ENCODE measurements at places on chromosomes 2 and 18. TPM values are rescaled to one million over a fixed set of nuclear protein-coding genes. Genes with fewer than 3 reads are reported as not detected.

GRCh38 chr2:84194949-84195644 is 264.0 kb downstream of the SUCLG1 start:
- H3K27me3 ChIP-seq, result peaks cover 1% of the 10 kb centered on the region
- H3K4me3 ChIP-seq, result no peak overlapping the region
- H3K4me1 ChIP-seq, result peaks cover 9% of the 10 kb centered on the region
- no peak for DNase-seq
- no peak overlapping the region for H3K27ac ChIP-seq

GRCh38 chr2:240913810-240914644 is 7.9 kb downstream of the CROCC2 start:
- DNase-seq, result peak; percentile 91
- no peak overlapping the region for H3K4me3 ChIP-seq
- H3K4me1 ChIP-seq, result peaks cover 8% of the 10 kb centered on the region
- no peak overlapping the region for H3K27ac ChIP-seq

- no peak overlapping the region for H3K4me3 ChIP-seq
- H3K4me1 ChIP-seq, result no peaks in the 10 kb centered on the region
- H3K36me3 ChIP-seq, result no peaks in the 10 kb centered on the region
- peaks cover 30% of the 10 kb centered on the region for H3K27me3 ChIP-seq
- H3K27ac ChIP-seq, result no peak overlapping the region
Measured at GRCh38 chr2:113677330-113677729, 50.3 kb downstream of the RABL2A start.

The DNAH7 gene
- total RNA-seq, result 0.71 TPM

DNA sequence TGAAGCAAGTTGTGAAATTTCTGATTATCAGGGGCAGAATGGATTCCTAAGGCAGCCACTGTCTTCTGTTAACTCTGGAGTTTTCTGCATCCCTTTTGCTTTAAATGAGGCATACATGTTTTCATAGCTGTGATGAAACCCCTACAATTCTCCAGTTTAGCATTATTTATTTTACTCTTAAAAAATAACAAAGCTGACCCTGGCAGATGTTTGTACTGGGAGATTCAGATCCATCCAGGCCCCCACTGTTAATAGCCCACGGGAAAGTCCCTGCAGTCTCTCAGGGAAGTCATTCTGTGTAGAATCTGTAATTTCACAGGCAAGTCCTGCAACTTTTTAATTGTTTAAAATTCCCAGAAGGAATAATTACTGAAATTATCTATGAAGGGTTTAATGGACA is 353 bp upstream of the SULT1C4 start:
- H3K27ac ChIP-seq, result peak overlapping the region; percentile 92
- no peak for DNase-seq
- H3K4me3 ChIP-seq, result peak overlapping the region; percentile 70
- H3K36me3 ChIP-seq, result peaks cover 14% of the 10 kb centered on the region
- H3K4me1 ChIP-seq, result peaks cover 41% of the 10 kb centered on the region

The VSNL1 gene
- total RNA-seq, result 0.61 TPM

DNA sequence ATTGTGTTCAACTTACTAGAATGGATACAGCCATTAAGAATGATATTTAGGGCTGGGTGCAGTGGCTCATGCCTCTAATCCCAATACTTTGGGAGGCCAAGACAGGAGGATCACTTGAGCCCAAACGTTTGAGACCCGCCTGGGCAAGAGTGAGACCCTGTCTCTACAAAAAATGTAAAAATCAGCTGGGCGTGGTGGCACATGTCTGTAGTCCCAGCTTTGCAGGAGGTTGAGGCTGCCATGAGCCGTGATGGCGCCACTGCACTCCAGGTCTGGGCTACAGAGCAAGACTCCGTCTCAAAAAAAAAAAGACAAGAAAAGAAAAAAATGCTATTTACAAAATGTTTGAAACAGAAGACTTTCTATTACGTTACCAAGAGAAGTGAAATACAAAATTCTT is 30.0 kb downstream of the REEP1 start:
- no peak overlapping the region for H3K4me3 ChIP-seq
- peaks cover 27% of the 10 kb centered on the region for H3K4me1 ChIP-seq
- peaks cover 44% of the 10 kb centered on the region for H3K27me3 ChIP-seq
- no peaks in the 10 kb centered on the region for H3K36me3 ChIP-seq
- no peak overlapping the region for H3K27ac ChIP-seq
- DNase-seq, result no peak

DNA sequence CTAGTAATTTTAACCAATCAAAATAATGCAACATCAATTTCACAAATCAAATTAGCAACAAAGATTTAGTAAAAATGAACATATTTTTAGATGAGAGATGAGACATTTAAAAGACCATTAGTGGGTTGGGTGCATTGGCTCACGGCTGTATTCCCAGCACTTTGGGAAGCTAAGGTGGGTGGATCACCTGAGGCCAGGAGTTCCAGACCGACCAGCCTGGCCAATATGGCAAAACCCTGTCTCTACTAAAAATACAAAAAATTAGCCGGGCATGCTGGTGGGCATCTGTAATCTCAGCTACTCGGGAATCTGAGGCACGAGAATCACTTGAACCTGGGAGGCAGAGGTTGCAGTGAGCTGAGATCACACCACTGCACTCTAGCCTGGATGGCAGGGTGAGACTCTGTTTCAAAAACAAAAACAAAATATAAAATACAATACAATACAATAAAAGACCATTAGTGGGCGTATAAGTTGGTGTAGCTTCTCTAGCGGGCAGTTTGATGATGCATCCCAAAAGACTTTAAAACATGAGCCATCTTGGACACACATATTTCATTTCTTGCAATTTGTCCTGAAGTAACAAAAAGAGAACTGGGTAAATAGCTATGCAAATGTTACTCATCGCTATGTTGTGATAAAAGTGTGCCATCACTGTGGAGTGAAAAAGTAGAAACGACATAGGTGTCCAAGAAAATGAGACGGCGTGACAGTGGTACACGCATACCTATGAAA is 101.8 kb downstream of the COL6A3 start:
- no peaks in the 10 kb centered on the region for H3K27me3 ChIP-seq
- no peak for DNase-seq
- H3K27ac ChIP-seq, result no peak overlapping the region
- no peaks in the 10 kb centered on the region for H3K36me3 ChIP-seq
- H3K4me3 ChIP-seq, result no peak overlapping the region

- H3K4me3 ChIP-seq, result no peak overlapping the region
- DNase-seq, result no peak
- H3K27ac ChIP-seq, result no peak overlapping the region
- H3K4me1 ChIP-seq, result peaks cover 12% of the 10 kb centered on the region
- H3K27me3 ChIP-seq, result no peaks in the 10 kb centered on the region
- peaks cover 3% of the 10 kb centered on the region for H3K36me3 ChIP-seq
Measured at GRCh38 chr2:24354395-24354794, 5.9 kb downstream of the ITSN2 start.

The GPATCH11 gene
- total RNA-seq, result 4.9 TPM

GRCh38 chr18:51569561-51569960 is 372.1 kb upstream of the MEX3C start:
- peaks cover 5% of the 10 kb centered on the region for H3K27me3 ChIP-seq
- H3K27ac ChIP-seq, result no peak overlapping the region
- DNase-seq, result no peak
- H3K4me1 ChIP-seq, result no peaks in the 10 kb centered on the region

The RAB3GAP1 gene
- 35.2 TPM for total RNA-seq

The USP37 gene
- 19.4 TPM for total RNA-seq

DNA sequence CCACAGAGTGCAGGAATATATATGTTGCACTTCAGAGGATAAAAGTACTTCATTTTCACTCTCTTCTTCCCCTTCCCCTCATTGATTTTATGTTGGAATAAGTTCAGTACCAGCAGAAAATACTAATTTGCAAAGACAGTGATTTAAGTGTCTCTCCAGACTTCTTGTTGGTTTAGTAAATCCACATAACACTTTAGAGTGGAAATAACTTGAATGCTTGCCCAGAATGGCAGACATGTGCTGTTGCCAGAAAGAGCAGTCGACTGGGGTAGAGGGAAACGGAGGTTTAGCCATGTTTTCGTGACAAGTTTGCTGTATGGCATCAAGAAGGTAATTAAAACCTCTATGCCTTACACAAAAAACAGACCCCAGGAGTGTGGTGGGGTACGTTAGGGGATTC is 246.0 kb upstream of the CXCR4 start:
- no peak overlapping the region for H3K27ac ChIP-seq
- DNase-seq, result no peak
- H3K4me3 ChIP-seq, result no peak overlapping the region

The ASB18 gene
- not detected for total RNA-seq

The DNAJC5G gene
- 0.18 TPM for total RNA-seq

The MARCHF4 gene
- 0.09 TPM for total RNA-seq

- peak; percentile 66 for DNase-seq
- peaks cover 20% of the 10 kb centered on the region for H3K4me1 ChIP-seq
- no peak overlapping the region for H3K4me3 ChIP-seq
- H3K27me3 ChIP-seq, result no peaks in the 10 kb centered on the region
- no peaks in the 10 kb centered on the region for H3K36me3 ChIP-seq
Measured at GRCh38 chr2:217248312-217248935, 388.6 kb upstream of the TNP1 start.

- peaks cover 7% of the 10 kb centered on the region for H3K27me3 ChIP-seq
- no peaks in the 10 kb centered on the region for H3K36me3 ChIP-seq
- no peak for DNase-seq
- H3K27ac ChIP-seq, result no peak overlapping the region
- H3K4me1 ChIP-seq, result no peaks in the 10 kb centered on the region
Measured at GRCh38 chr18:23592911-23593310, 6.6 kb upstream of the NPC1 start.

DNA sequence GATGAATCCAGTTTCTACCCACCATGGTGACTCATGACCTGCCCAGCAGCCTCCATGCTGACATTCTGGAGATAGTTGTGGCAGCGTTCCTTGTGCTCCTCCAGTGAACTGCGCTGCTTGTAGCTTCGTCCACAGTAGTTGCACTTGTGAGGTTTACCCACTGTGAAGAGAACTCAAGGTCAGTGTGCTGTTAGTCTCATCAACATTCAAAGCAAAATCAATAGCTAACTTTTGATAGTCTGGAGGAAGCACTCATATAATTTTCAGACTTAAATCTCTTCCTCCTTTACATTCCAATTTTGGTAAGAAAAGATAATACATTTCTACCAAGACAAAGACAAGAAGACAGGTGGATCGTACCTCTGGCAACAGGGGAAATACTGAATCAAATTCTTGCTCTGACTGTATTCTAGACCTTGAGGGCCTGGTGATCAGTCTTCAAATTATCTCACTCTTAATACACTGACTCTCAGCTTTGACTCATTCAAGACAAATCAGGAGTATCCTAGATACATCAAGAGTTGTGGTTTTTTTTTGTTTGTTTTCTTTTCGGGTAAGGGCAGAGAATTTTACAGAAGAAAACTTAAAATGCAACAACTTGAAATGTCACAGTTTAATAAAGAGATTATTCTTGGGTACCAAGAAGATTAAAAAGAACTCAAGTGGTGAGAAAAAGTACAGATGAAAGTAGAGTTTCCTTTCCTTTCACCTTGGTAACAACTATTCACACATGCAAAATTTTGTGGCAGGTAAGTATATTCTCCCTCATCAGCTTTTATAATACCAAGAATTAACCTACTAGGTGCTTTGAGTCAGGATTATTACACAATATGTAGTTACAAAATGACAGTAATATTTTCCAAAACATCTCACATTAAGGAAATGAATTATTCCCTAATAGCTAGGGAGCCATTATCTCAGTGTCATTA is 129.2 kb downstream of the IKZF2 start:
- H3K36me3 ChIP-seq, result peaks cover 13% of the 10 kb centered on the region
- H3K27me3 ChIP-seq, result no peaks in the 10 kb centered on the region
- no peak for DNase-seq

The EGR4 gene
- total RNA-seq, result 0.36 TPM

- DNase-seq, result no peak
- H3K27ac ChIP-seq, result no peak overlapping the region
- H3K4me1 ChIP-seq, result no peaks in the 10 kb centered on the region
- peaks cover 11% of the 10 kb centered on the region for H3K36me3 ChIP-seq
- no peaks in the 10 kb centered on the region for H3K27me3 ChIP-seq
Measured at GRCh38 chr2:121723316-121723715, 13.4 kb downstream of the NIFK start.

GRCh38 chr2:41216978-41217377 is 765.1 kb upstream of the SLC8A1 start:
- no peaks in the 10 kb centered on the region for H3K27me3 ChIP-seq
- no peak overlapping the region for H3K27ac ChIP-seq
- DNase-seq, result no peak

DNA sequence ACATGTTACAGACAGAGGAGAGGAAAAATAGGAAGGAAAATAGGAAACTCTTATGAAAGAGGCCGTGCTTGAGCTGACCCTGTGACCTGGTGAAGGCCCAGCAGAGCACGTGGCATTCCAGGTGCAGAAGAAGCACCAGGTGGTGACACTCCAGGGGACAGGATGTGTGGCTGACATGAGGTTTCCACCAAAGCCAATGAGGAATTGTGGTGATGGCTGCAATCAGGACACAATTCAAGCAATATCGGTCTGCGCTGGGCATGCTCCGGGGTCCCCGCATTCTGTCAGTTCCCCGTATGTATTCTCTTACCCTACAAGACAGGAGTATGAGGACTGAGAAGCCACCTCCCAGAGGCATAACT is 504.2 kb downstream of the EIPR1 start:
- no peak overlapping the region for H3K4me3 ChIP-seq
- H3K27ac ChIP-seq, result no peak overlapping the region
- no peaks in the 10 kb centered on the region for H3K36me3 ChIP-seq
- peaks cover 2% of the 10 kb centered on the region for H3K27me3 ChIP-seq

The TAF4B gene
- 3.8 TPM for total RNA-seq

DNA sequence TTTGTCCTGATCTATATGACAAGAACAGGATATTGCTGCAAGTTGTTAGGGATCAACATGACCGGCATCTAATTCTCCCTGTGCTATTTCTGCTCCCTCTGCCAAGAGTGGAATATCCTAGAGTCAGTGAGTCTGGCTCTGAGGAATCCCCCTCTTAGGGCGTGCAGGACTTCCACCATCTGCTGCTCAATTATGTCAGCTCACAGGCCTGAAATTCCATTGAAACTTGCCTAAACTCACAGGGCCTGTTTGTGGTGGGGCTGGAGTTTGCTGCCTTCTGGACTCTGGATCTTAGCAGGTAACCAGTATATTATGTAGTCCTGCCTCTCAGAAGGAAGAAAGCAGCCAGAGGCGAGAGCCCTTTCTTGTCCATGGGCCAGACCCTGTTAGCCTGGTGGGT is 323.0 kb downstream of the TSN start:
- no peaks in the 10 kb centered on the region for H3K36me3 ChIP-seq
- H3K4me3 ChIP-seq, result no peak overlapping the region
- no peak for DNase-seq
- no peak overlapping the region for H3K27ac ChIP-seq
- no peaks in the 10 kb centered on the region for H3K4me1 ChIP-seq

DNA sequence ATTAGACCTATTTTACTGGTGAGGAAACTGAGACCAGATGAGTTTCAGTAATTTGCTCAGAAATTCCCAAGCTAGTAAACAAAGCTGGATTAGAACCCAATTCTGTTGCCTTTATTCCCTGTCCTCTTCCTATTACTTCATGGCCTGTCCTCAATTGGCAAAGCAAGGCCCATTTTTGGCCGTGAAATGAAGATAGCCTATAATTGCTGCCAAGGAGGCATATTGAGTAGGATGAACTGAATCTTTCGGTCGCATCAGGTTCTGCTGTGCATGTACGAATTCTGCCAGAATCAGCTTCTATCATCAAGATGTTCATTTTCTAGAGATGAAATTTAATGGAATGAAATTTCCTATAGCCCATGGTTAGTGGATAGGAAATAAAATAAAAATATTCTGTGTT is 1485.2 kb upstream of the PIK3C3 start:
- no peaks in the 10 kb centered on the region for H3K36me3 ChIP-seq
- no peaks in the 10 kb centered on the region for H3K4me1 ChIP-seq
- DNase-seq, result no peak
- H3K4me3 ChIP-seq, result no peak overlapping the region
- H3K27me3 ChIP-seq, result no peaks in the 10 kb centered on the region

The RAD51AP2 gene
- total RNA-seq, result 0.18 TPM

- H3K27ac ChIP-seq, result no peak overlapping the region
- no peak for DNase-seq
- H3K36me3 ChIP-seq, result peaks cover 16% of the 10 kb centered on the region
- H3K27me3 ChIP-seq, result no peaks in the 10 kb centered on the region
Measured at GRCh38 chr18:61876899-61877298, 15.9 kb downstream of the RNF152 start.

All from mesothelial cell of epicardium (in vitro differentiated cells).